ENCODE measurements at places on chromosomes 3 and 15.

GRCh38 chr3:118974356-118975097, 60.1 kb downstream of the IGSF11 start:
- no peak for DNase-seq

- DNase-seq, result peak; percentile 34
Measured at GRCh38 chr3:149480326-149481017, 6.0 kb downstream of the TM4SF4 start.

- DNase-seq, result no peak
Measured at GRCh38 chr3:134699721-134700120, 48.9 kb upstream of the KY start.

GRCh38 chr3:151383956-151384355, 597 bp downstream of the P2RY12 start:
- DNase-seq, result no peak

GRCh38 chr15:55434989-55435825, 26.9 kb downstream of the PIERCE2 start:
- peak; percentile 79 for DNase-seq

DNA sequence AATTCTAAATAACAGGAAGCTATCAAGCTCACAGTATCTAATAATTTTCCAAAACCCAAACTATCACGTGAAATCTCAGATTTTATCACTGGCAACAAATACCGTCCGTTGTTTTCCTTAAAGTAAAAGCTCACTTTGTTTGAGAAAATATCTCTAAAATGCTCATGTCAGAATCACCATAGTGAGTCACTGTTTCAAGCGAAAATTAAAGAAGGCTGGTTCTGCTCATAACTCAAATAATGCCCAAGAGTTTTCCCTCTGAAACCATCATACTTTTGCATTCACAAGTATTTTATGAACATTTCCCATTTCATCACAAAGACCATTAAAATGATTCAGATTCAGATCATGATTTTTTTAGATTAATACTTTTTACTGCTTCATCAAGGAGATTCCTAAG, 50.6 kb downstream of the TBL1XR1 start:
- DNase-seq, result no peak

DNA sequence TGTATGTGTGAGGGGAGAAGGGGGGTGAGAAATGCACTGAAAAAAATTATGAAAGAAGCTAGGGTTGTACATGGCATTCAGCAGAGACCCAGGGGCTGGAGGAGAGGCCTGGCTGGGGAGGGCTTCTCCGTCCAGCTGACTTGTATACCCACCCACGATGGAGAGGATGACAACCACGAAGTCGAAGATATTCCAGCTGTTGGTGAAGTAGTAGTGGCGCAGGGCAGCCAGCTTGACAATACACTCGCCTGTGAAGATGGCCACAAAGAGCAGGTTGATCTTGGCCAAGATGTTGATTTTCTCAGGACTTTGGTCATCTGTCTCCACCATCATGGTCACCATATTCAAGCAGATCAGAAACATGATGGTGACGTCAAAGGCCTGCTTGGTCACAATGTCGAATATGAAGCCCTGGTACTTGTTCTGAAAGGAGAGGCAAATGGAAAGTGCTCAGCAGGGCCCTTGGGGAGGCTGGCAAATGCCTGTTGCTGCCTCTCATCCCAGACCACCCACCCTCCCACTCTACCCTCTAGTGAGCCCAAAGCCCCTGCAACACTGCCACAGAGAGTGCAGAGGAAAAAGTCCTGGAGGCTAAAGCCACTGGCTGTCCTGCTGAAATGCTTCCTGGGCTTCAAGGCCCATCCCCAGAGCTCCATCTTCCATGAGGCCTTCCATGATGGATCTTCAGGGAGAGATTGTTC, 58.1 kb downstream of the EXOG start:
- no peak for DNase-seq

GRCh38 chr3:27358372-27358771, 10.8 kb downstream of the NEK10 start:
- no peak for DNase-seq

DNA sequence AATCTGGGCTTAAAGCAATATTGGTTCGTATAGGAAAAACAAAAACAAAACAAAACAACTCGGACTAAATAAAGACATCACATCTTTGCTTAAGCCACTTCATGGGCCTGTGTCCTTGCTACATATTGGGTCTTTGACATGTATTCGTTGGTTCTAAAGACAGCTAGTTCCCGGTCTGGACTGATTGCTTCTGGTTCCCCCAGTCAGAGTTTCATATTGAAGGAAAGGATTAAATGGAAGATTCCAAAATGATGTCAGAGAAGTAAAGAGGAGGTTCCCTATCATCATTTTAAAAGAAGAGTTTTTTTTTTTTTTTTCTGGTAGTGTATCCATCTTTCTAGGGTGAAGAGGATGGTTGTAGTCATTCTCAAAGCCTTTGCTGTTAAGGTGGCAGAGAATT, 2.3 kb downstream of the OXSR1 start:
- no peak for DNase-seq

DNA sequence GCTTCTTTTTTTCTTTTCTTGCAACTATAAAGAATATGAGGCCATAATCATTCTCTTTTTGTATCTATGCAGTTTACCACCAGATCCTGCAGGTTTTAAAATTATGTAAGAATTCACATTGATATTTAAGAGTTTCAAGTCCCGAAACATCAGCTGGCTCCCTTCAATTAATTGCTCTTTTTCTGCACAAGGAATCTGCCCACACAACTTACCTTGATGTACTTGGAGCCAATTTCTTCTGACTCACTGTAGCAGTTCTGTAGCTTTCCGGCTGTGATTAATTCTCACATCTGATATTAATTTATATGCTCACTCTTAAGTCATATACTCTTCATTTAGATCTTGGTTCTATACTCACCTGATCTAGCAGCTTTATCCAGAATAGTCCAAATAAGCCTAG, 781.8 kb downstream of the CADM2 start:
- no peak for DNase-seq

- no peak for DNase-seq
Measured at GRCh38 chr15:79659691-79660090, 227.6 kb downstream of the MINAR1 start.

DNA sequence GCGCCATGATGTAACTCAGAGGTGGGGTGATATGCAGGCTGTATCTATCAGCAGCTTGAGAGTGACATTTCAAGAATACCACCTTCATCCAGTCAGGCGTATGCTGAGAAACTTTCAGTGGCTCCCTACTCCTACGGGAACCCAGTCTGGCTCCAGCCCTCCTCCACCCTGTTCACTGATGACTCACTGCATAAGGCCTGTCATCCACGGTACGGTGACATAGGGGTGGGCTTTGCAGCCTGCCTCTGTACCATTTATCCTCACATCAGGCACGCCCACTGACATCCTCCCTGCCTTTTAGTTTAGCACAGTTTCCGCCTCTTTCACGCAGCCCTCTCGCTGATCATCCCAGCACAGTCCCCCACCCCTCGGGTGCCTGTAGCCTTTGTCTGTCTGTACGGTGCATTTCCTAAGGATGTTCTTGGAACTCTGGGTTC, 11.7 kb downstream of the PXYLP1 start:
- DNase-seq, result no peak

DNA sequence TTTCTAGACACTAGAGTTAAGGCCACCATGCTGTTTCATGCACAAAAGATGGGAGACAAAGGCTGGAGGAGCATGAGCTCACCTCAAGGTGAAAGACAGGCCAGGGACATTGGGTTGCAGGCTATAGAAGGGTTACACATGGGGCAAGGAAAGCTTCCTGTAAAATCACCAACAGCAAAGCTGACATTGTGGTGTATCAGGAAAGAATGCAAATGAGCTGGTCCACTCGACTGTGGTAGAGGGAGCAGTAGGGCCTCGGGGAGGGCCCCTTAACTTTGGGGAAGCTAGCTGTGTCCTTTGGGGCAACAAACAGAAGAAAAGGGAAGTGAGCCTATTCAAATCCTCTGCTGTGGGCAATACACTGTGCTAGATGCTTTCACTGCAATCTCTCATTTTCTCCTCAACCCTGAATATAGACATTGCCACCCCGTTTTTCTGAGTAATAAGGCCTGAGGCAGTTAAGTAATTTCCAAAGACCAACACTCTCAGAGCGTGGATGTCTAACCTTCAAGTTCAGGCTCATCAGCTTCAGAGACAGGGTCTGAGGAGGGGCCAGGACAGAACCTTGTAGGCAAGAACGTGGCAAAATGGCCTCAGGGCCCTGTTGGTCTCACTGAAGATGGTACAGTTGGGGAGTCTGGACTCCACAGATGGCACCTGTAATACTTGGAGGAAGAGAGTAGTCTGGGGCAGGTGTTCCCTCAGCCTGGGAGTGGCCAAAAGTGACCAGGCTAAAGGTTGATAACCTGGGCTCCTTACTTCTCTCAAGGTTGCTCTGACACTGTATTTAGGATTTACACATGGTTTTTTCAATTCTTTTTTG, 24.1 kb downstream of the CX3CR1 start:
- peak; percentile 96 for DNase-seq

- DNase-seq, result no peak
Measured at GRCh38 chr15:22903427-22903826, 65.0 kb downstream of the NIPA2 start.

- no peak for DNase-seq
Measured at GRCh38 chr15:95698230-95698629, 632.3 kb upstream of the NR2F2 start.

GRCh38 chr3:55899887-55900286, 412.8 kb upstream of the WNT5A start:
- no peak for DNase-seq

DNA sequence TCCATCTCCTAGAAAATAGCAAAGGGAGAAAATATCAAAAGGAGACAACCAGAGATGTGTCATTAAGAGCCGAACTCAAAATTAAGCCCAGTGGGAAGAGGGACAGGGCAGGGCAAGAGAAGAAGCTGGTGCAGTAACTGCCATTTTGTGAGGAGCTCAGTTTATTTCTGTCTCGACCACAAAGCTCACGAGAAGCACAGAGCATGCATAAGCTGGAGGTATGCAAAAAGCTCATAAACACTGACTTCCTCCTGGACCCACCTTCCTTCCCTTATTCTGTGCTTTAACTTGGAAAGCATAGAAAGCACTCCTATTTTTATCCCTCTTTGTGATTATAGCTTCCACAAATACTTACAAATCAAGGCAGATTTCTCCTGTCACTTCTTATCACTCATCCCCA, 81.3 kb downstream of the DGKG start:
- peak; percentile 22 for DNase-seq

GRCh38 chr3:156483002-156483401, 71.9 kb downstream of the SSR3 start:
- no peak for DNase-seq

GRCh38 chr3:185935465-185936272, 2.1 kb downstream of the TRA2B start:
- DNase-seq, result peak; percentile 10

DNA sequence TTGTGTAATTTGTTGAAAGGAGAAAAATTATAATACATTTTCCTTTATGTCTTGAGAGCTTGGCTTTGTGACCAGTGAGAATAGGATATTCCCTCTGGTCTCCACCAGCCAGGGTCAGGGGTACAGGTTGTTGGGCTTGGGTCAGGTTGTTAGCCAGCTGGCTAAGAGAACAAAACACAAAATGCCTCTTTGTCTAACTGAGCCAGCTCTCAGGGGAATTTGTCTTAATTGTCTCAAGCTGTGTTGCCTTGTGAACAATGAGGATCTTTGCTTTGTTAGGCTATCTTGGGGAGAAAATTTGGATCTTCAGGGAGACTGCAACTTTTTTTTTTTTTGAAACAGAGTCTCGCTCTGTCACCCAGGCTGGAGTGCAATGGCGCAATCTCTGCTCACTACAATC, 17.7 kb upstream of the GK5 start:
- no peak for DNase-seq

DNA sequence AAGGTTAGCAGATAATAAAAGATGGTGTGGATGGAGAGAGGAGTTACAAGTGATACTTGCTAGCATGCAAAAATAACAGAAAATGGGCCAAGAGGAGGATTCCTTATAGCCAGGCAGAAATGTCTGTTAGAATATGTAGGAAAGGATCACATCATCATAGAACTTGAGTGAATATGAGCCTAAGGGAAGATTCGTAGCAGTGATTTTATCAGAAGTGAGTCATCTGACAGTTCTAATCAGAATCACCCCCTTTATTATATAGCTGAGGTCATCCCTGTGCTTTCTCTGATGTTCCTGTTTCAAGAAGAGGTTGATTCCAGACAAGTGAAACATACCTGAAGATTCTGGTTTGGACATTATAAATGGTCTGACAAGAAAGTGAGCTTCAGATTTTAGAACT, 22.9 kb downstream of the EXOG start:
- no peak for DNase-seq

- DNase-seq, result peak; percentile 90
Measured at GRCh38 chr3:10149226-10149625, 7.6 kb downstream of the VHL start.

DNA sequence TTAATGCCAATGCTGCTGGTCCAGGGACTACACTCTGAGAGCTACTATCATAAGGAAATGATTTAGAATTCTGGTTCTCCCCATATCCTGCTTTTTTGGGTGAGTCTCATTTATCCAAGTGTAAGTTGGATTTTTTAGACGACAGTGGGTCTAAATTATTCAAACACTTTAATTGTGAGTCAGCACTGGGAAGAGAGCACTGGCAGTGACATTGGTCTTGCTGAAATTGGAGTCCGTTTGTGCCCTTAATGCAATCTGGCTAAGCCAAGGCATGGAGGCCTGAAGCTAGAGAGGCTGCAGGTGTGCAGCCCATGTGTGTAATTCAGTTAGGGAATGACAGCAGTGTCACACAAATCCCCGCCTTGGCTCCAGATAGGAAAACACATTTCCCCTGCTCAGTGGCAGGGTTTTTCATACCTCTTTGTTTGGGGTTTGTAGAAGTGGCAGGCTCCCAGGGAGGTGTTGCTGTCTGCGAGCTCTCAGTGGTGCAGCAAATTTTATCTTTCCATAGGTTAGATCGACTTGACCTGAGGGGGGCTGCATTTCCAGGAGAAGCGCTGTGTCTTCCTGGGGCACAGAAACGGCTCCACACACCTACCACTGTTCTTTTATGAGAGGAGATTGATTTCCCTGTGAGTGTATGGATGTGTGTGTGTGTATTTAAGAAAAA, 197.7 kb downstream of the CD47 start:
- no peak for DNase-seq

DNA sequence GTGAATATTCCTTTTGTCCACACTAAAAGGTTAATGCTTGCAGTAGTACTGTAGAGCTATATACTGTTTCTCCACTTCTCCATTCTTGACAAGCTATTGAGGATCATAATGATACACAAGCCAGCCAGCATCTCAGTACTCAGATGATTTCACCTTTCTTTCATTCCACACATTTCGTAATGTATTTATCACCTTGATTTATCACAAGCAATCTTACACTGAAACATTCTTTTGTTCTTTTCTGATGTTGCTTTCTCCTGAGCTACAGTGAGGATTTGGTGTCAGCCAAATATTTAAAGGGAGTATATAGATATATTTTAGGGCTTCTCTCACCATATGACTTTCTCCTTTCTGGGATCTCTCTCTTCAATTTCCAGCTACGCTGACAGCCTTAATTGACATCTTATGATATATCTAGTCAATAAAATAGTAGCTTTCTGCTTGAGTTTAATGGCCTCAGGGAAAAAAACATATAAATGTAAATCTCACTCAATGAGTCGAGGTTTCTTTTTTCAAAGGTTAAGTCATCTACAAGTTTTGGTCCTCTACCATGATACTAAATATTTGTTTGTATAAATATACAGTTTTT, 1327.0 kb downstream of the NSUN3 start:
- no peak for DNase-seq

GRCh38 chr3:58623961-58624360, 42.6 kb downstream of the FAM3D start:
- no peak for DNase-seq

Data from Kasumi-1 (cell line).